Activated CD4-positive, CD25-positive, alpha-beta regulatory T cell (primary cell): ENCODE measurements at places on chromosomes 1 and 21.

DNA sequence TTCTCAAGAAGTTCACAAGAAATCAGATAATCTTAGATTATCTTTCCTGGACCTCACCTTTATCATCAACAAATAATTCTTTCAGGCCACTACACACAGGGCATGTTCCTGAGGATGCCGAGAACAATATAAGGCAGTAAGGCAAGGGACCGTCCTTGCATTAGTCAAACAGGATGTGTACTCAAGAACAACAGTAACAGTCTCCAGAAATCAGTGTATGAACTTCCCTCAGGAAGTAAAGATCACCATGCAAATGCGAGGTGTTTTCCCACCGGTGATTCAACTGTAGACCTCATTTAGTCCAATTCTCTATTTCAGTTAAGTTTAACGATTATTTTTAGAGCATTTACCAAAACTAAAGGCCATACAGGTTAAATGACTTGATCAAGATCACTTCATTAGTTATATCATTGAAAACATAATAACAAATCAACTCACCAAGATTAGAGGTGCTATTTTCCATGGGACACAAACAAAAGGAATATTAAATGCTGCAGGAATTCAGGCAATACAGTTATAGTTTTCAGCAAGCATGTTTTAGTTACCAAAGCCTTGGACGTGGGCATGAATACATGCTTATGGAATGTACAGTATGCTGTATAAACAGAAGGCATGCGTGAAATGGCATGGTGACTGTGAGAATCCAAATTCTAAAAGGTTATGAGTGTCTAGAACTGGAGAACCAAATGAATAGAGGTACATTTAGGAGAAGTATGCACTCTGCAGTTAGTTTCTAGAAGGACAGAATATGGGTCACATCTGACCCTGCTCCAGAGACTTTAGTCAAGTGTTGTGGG lies 145.2 kb downstream of the TNR start:
- no peak for DNase-seq

GRCh38 chr1:85450832-85451231 lies 14.1 kb downstream of the DDAH1 start:
- no peak for DNase-seq

GRCh38 chr1:235342471-235342870 lies 14.1 kb downstream of the GGPS1 start:
- DNase-seq = no peak

DNA sequence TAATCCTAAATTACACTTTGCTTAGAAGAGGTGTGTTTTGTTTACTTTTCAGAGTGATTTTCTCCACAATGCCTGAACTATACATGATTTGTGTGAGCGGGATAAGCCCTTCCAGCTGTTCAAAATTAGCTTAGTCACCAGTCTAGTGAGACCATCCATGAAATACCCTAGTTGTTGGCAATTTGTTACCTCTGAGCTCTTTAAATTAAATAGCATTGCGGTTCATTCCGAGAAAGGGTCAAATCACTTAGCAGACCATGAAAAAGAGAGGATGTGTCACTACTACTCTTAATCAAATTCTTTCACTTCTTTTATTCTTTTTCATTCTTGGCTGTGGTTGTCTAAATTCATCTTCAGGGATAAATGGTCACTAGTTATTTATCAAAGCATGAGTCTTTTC lies 11.9 kb upstream of the VAV3 start:
- no peak for DNase-seq

DNA sequence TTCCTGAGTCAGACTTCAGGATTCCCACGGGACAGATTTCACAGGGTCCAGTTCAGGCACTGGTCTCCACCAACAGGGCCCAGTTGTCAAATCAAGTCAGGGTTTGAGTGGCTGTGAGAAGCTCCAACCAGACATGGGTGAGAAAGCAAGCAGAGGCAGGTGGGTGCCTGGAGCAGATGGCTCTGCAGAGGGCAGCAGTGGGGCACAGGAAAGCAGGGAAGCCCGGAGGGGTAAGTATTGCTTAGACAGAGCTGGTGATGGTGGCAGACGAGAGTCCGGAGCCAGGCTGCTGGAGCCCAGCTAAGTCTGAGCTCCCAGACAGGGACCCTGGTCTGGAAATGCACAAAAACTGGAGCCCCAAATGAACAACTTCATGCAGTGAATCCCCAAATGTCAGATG lies 40.4 kb downstream of the RIMS3 start:
- no peak for DNase-seq

DNA sequence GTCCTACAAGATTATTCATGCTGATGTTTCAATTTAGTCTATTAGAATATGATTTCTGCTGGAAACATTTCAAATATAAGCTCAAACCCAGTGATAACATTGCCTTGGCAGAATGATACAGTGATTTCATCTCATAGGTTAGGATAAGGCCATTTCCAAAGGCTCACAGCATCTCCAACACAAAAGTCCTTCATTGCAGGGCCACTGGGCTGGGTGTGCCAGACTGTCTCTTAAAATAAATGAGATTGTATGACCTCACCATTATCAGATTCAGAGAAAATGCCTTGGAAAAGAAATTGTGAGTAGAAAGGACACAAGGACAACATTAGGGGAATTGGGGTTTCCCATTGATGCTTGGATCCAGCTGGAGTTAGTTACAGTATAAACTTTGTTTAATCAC lies 30.4 kb downstream of the NGF start:
- DNase-seq = no peak

DNA sequence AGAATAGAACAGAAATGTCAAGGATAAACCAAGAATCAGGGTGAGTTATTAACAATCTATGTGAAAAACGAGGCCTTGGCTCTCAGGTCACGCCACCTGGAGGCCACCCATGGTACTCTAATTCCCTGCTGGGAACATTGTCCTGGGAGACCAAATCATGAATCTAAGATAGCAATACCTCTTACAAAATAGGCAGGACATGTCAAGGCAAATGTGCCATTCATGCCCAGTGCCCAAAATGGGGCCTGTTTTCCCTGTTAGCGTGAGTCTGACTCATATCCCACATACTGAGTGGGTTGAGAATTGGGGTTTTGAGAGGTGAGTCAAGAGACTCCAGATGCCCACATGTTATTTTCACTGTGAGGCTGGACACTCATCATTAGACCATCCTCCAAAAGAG lies 380.8 kb downstream of the HHIPL2 start:
- DNase-seq = no peak

DNA sequence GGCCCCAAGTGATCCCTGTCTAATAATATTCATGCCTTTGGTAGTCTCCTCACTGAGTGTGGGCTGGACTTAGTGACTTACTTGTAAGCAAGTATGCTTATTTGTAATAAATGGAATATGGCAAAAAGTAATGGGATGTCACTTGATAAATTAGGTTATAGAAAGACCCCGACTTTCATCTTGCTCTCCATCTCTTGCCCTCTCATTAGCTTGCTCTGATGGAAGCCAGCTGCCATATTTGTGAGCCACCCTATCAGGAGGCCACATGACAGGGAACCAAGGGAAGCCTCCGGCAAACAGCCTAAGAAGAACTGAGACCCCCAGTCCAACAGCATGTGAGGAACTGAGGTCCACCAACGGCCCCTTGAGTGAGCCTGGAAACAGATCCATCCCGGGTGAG lies 107.0 kb downstream of the DAB1 start:
- DNase-seq = no peak

DNA sequence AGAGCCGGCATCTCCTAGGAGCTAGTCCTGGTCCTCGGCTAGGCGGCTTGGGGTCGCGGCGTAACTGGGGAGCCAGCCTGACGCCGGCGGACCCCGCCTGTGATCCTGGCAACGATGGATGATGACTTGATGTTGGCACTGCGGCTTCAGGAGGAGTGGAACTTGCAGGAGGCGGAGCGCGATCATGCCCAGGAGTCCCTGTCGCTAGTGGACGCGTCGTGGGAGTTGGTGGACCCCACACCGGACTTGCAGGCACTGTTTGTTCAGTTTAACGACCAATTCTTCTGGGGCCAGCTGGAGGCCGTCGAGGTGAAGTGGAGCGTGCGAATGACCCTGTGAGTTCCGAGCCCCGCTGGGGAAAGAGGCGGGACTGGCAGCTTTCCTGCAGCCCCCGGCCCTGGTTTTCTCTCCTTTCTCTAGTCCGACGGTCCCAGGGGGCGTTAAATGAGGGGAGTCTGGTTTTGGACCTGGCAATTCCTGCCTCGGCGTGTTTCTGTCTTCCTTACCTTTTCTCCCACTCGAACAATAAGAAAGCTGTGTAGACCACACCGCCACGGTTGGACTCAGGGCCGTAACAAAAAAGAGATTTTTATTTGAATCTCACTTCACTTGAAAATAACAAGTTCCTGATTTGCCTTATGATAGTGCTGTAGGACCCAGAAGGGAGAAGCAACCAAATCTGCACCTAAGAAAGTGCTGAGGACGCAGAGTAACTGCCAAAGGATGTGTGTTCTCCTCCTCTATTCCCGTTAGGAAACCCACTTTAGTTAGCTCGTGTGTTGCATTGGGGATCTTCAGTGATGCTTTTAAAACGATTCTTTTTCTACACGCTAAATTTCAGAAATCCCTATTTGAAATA lies at the start of gene SPRTN:
TSS of gene SPRTN (plus strand) at position 24 of the 859 bp plus-strand sequence. CDS start at position 115, 91 bp downstream.
- DNase-seq = no peak

GRCh38 chr1:223033658-223034057 lies 109.4 kb downstream of the TLR5 start:
- no peak for DNase-seq

DNA sequence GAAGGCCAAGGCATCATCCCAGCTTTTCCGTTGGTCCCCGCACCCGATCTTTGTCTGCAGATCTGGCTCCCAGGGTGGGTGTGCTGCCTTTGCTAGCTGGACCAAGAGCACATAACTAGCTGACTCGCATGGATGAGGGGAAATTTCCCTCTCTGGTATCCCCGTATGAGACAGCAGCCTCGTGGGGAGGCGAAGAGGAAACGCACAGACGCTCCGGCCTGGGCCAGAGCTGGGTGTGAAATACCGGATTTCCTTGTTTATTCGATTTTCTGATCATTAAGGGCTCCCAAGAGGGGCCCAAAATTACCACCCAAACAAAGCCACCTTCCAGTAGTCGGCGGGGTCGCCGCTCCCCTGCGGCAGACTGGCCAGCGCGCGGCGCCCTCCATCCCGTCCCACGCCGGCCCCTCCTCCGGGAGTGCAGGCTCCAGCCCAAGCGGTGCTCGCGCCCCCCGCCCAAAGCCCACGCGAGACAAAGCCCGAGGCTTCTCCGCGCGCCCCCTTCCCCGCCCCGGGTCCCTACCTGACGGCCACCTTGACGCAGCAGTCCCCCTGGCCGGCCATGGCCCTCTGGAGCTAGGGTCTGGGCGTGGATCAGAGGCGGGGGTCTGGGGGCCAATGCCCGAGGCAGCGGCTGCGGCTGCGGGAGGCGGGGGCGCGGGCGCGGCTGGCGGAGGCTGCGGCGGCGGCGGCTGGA lies 546 bp downstream of the KIF21B start:
- no peak for DNase-seq

- DNase-seq = no peak
These were observed 16.5 kb upstream of the CFHR5 start for GRCh38 chr1:196960854-196961253.

DNA sequence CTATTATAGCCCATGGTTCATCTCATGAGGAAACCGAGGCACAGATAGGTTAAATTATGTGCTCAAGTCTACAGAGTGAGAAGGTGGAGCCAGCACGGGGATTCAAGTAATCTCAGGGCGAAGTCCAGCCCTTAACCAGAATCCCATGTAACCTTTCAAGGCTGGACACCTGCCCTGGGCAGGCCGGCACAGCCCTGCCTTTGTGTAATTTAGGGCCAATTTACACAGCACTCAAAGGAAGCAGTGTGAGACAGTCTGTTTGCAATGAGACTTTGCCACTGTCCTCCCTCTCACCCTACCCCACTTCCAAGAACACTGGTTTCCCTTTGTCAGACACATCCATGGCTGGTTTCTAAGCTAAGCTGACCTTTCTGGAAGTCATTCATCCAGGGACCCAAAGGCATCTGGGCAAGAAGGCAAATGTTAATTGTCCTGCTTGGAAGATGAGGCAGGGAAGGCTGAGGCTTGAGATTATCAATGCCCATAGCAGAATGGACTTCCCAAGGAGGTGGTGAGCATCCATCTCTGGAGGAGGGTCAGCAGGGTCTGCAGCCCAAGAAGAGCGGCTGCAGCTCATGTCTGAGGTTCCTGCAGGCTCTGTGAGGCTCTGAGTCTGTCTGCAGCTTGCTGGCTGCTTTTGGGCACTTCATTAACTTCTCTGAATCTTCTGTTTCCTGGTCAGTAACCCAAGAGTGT lies 159.2 kb downstream of the TRABD2B start:
- DNase-seq = no peak

DNA sequence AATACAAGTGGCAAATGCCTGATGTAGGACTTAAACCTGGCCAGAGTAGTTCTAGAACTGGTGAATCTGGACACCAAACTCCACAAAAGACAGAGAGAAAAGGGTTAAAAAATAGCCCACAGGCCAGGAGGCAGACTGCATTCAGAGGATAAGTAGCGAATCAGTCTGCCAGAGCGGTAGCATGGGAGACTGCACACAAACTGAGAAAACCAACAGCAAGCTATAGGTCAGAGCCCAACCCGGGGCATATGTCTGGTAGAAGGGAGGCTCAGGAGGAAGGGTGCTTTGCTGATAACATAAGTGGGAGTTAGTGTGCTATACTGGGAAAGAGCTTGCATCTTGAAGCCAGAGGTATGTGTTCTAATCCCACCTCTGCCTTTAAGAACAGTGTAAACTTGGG lies 4.0 kb downstream of the LRRC53 start:
- DNase-seq = no peak

DNA sequence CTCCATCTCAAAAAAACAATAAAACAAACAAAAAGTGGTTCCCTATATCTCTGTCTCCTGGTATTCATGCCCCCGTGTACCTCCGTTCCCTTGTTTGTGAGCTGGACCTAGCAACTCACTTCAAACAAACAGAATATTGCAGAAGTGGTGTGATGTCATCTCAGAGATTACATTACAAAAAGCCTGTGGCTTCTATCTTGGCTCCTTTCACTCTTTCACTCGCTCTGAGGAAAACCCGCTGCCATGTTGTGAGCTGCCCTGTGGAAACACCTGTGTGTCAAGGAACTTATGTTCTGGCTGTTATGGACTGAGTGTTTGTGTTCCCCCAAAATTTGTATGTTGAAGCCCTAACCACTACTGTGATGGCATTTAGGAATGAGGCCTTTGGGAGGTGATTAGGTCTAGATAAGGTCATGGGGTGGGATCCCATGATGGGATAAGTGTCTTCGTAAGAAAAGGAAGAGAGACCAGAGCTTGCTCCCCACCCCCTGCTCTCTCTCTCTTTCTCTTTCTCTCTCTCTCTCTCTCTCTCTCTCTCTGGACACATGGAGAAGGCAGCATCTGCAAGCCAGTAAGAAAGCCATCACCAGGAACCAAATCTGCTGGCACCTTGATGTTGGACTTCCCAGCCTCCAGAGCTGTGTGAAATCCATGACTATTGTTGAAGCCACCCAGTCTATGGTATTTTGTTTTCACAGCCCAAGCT lies 7.4 kb upstream of the HYI start:
- DNase-seq = no peak

- DNase-seq = no peak
These were observed 79.5 kb downstream of the SMYD3 start for GRCh38 chr1:246427611-246428010.

GRCh38 chr1:211553549-211553948 lies 25.4 kb downstream of the SLC30A1 start:
- no peak for DNase-seq
